Stimulated activated CD8-positive, alpha-beta memory T cell treated with anti-CD3 and anti-CD28 coated beads, Interleukin-7, amount 100 ng/mL, for 24 hours (primary cell): ENCODE measurements at places on chromosomes 5 and 9.
A peak's percentile ranks its signal among the peaks of the same experiment; 100 is the strongest.

GRCh38 chr9:109269839-109270238 is 51.0 kb downstream of the EPB41L4B start:
- DNase-seq, result no peak

GRCh38 chr5:5629607-5629978 is 207.1 kb downstream of the ICE1 start:
- DNase-seq, result no peak

GRCh38 chr5:39367711-39368110 is 3.4 kb upstream of the C9 start:
- DNase-seq, result no peak

DNA sequence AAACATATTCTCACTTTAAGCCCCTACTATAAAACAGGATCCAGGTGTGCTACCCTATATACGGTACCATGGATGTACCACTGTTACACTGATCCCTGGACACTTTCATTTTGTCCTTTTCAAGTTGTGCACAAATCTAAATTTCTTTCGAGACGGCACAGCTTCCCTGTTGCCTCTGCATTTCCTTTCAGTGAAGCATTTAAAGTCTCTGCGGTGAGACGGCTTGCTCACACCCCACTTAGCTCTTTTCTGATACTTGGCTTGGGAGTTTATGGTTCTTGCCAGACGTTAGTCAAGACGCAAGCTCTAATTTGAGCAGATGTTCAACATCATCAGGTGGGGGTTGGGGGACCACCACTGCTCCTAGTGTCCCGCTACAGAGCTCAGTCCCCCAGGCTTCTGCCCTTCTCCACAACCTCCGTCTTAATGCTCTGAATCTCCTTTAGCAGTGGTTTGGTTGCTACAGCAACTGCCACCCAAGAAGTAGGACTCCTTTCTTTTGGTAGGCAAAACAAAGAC is 15.8 kb downstream of the F2RL2 start:
- no peak for DNase-seq

- no peak for DNase-seq
Observed at GRCh38 chr5:142984525-142984924, 214.3 kb downstream of the ARHGAP26 start.

DNA sequence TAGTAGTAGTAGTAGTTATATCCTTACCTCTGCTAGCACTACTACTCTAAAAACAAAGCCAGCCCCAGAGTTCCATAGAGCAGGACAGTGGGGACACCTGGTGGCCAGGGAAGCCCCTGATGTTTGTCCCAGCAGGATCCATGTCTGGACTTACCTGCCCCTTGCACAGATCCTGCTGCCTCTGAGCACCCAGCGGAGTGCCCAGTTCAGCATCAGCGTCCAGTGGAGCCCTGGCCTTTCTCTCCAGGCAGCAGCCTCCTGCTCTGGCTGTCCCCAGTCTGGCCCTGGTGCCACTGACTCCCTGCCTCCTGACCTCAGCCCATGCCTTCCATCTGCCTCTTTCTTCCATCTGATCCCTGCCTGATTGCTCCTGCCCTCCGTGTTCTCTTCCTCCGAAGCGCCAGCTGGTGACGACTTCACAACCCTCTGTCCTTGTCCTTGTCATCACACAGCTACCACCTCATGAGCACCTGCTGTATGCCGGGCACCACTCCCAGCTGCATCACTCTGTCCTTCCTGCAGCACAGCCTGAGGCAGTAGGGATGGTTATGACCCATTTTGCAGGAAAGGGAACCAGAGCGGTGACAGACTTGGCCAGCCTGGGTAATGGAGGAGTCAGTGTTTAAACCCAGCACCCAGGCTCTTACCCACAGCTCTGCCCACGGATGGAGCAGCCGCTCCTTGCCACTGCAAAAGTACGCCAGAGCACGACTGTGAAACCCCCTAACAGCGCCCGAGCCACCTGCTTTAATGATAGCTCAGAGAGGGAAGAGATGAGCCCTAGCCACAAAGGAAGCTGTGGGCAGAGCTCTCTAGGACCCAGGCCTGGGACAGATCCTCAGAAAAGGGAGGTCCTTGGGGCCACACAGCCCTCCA is 11.5 kb downstream of the SARDH start:
- DNase-seq, result peak; percentile 37

GRCh38 chr9:126668058-126668457 is 54.3 kb downstream of the LMX1B start:
- no peak for DNase-seq

GRCh38 chr9:15529566-15530324 is 19.0 kb upstream of the PSIP1 start:
- DNase-seq, result no peak

- DNase-seq, result no peak
Observed at GRCh38 chr9:136628268-136628667, 34.4 kb upstream of the EGFL7 start.

DNA sequence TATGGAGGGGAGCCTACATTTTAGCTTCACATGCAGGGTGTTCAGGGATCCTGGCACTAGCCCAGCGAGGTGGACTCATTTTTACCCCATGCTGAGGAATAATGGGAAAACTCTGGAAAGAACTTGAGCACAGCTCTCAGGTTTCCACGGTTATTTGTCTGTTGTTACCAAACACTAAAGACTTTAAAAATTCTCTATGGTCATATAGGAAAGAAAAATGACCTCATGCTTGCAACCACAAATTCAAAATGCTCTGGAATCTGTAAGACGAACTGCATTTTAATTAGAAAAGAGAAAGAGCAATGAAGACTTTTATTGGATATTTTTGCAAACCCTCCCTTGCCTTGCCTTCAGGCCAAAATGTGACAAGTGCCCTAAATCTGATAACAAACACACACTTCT is 606.9 kb downstream of the EBF1 start:
- DNase-seq, result no peak

DNA sequence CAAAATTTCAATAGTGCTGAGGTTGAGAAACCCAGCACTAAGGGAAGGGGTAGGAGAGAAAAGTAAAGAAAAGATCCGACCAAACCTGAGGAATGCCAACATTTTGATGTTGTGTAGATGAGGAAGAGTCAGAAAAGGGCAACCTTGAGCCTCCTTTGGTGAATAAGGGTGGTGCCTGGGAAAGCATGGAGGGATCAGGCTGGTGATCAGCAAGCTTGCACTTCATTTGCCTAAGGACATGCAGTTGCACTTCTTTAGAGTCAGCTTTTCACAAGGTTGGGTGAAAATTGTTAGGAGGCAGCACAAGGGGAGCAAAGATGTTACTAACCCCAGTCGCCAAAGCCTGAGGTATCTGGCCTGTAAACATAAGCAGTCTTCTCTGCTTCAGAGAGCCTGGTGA is 20.4 kb downstream of the ATP6V0E1 start:
- no peak for DNase-seq

DNA sequence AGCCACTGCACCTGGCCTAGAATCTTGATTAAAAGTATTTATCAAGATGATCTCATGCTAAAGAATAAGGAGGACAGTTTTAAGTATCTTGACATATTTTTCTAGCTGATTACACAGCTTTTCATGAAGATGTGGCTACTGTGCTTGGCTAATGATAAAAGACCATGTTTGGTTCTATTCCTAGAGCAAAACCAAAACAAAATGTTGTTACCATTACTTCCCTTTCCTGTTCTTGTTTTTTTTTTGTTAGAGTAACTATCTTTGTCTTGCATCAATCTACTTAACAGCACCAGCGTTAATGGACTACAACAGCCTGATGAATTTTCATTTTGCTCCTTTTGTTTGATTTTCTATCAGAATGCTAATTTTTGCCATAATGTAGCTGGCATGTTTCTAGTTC is 86.2 kb upstream of the DHFR start:
- no peak for DNase-seq

DNA sequence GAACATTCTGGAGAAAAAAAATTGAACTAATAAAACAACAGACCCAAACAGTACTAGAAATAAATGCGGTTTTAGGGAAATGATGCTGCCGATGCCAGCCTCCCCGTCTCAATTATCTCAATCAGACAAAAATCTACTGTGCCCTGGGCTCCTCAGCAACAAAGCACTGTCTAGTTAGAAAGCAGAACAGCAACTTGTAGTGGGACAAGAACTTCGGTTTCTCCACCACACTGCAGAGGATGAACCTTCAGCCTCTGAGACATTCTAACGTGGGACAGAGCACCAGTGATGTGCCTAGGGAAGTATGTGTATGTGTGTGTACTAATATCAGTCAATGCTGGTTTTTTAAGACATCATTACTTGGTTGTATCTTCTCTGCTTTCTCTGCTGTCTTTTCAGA is 11.1 kb upstream of the CAST start:
- no peak for DNase-seq

DNA sequence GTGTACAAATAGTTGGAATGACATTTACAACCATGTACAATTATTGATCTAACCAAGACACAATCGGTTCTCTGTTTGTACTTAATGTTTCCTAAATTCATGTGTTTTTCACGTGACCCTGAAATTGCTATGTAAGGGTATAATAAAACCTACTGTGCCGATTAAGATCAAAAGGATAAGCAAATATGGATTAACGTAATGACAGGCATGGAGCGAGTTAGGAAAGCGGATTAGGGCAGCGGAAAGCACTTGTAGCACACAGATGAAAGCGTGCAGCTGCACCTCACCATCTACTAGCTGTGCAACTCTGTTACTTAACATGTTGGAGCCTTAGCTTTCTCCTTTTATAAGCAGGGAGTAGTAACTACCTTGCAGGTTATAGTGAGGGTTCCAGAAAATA is 38.3 kb upstream of the ZFYVE16 start:
- no peak for DNase-seq

- peak; percentile 32 for DNase-seq
Observed at GRCh38 chr5:127072861-127073846, at the start of gene C5orf63. C5orf63 (minus strand) TSS chr5:127073502; CDS start chr5:127058995, 14,507 bp downstream.

GRCh38 chr5:169670769-169671525 is 33.9 kb downstream of the DOCK2 start:
- DNase-seq, result no peak

DNA sequence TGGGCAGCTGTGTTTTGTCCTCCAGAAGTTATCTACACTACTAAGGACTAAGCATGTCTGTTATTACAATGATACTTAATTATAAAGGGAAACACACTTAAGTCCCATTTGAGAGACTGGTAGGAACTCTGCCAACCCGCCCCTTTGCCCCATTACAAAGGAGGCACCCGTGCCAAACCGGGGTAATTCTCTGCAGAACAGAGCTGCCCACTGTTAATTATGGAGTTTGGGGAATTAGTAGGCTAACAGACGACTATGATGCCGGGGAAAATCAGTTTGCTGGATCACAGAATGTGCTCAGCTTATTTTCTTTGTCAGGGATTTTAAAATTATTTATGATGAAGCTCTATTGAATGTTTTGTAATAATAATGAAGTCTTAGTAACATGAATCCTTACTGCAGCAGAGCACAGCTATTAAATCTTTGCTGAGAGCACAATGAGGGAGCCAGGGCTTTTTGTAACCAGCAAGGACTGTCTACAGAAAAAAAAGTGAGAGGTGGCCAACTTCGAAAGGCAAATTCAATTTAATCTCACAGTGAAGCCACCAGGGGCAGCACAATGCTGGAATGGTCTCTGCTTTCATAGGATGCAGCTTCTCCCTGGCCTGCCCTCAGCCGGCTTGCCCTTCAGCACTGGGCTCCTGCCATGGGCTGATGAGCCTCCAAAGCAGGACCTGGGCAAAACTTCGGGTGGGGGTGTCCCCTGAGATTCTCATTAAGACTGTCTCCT is 134.5 kb downstream of the GNAQ start:
- DNase-seq, result no peak

GRCh38 chr9:121599872-121600585 is 51.4 kb upstream of the DAB2IP start:
- no peak for DNase-seq

DNA sequence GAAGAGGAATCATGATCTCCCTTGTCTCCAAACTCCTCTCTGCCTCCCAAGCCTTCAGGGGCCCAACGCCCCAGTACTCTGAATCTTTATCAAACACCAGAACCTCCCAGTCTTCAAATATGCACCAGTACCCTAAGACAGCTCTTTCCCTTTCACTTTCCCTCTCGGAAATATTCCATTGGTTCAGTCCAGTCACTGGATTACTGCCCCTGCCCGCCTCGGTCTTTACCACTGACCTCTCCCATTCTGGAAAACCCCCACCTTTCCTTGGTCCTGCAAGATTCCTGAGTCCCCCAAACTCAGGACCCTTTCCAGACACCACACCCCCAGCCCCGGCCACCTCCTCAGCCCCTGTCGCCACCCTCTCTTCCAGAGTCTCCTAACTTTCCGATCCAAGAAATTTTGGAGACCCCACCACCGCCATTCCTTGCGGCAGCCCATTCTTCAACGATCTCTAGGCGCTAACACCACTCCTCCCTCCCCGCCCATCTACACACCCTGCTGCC is 674 bp downstream of the C5orf15 start:
- no peak for DNase-seq

- no peak for DNase-seq
Observed at GRCh38 chr5:138604176-138604785, 29.1 kb upstream of the HSPA9 start.
